ENCODE measurements at places on chromosomes 4 and X.

DNA sequence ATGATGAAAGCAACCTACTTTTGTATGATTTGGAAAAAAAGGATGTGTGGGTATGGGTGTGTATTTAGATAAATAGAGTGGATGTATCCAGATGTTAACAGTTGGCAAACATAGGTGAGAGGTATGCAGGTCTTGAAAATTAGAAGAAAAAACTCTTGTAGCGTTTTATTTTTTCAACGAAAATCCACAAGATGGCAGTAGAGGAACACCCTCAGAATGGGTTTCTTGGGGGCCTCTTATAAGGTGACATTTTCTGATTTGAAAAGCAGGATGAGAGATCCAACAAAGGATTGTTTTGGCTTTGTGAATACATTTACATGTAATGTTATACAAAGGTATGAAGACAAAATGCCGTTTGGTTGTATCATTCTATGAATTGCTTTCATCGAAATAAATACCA, 68.3 kb downstream of the FMR1NB start:
- DNase-seq, result peak; percentile 13

DNA sequence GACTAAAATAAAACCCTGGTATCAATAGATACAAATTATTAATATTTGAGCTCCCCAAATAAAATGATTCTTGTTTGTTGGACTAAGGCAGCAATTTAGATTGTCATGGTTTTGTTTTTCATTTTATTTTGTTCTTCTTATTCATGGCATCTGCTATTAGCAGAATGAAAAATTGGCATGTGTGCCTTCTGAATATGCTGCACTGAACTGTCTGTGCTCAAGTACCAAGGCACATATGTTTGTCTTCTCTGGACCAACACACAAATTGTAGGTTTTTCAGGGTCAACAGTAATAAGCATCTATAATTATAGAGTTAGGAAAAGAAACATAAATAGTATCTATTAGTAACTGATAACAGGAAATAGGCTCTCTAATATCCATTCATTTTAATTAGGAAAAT, 121.1 kb downstream of the BANK1 start:
- no peak for DNase-seq

DNA sequence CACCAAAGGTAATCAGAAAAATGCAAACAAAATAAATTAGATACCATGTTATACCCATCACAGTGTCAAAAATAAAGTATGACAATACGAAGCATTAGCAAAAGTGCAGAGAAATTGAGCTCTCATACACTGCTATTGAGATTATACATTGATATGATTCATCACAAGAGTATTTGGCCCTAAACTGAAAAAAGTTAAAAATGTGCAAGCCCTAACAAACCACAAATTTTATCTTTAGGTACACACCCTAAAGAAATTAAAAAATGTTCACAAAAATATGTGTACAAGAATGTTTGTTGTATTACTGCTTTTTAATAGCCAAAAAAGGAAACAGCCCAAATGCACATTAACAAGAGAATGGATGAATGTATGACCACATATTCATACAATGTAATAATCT, 137.9 kb upstream of the MAGEA10 start:
- no peak for DNase-seq

- DNase-seq, result no peak
Observed at GRCh38 chr4:176189891-176190795, 5.2 kb downstream of the SPATA4 start.

- no peak for DNase-seq
Observed at GRCh38 chr4:140944199-140944515, 188.0 kb upstream of the TBC1D9 start.

DNA sequence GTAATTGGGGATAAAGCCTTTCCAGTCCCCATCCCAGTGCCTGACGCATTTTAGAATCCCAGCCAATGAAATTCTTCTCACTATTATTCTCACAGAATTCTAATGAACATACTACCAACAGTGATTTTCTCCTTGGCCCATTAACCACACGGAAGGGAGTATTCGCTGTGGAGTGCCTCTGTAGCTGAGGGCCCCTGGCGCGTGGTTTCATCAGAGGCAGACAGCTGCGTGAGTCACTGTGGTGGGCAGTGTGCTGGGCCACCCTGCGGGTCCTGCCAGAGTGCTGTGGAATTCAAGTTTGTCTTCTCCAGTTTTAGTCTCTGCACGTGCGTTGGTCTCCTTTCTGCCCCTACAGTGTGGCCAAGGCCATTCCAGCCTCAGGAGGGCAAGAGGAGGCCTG, 335.4 kb upstream of the FAT1 start:
- DNase-seq, result no peak

DNA sequence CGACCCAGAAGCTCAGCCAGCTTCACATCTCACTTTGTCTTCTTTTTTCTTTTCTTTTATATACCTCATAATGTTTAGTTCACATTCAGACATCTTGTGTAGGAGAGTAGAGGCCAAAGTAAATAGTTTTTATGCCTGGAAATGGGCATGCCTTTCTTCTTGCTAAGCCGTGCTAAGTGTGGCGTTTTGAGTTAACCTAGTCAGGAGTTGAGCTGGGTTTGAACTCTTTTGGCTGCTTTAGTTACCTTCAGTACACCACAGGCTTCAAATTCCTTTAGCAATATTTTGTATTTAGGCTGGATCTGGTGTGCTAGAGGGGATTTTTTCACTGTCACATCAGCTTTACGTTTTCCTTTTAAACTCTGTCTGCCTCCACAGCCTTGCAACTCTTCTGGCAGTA, 300.8 kb downstream of the ZNF674 start:
- no peak for DNase-seq

DNA sequence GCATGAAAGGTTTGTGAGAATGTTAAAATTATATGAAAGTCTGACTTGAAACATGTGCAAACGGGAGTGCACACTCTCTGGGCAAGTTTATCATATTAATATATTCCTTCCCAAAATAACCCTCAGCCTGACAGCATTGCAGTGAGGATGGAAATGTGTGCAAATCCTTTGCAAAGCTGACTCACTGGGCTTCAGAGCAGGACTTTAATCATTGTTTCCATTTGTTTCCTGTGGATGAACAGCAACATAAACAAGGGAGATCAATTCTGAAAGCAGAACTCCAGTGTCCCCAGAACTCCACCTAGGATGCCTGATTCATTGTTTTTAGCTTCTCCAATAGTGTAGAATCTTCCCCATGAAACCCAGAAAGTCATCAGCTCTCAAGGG, 32.9 kb downstream of the SLC2A9 start:
- peak; percentile 11 for DNase-seq

DNA sequence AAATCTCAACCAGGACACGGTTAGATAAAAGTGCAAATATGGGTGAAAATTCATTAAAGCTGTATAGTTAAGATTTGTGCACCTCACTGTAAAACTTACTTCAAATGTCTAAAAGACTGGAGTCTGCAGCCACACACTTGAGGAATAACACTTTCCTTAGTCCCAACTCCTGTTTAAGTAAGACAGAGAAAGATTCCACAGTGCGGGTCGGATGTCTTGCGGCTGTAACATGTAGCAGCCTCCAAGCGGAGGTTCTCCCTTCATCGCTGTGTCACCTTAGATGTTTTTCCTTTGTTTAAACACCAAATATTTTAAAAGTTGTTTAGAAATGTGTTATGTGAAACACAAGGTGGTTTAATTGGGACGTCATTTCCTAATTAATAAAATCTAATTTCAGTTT, 905 bp upstream of the MAEA start:
- no peak for DNase-seq

DNA sequence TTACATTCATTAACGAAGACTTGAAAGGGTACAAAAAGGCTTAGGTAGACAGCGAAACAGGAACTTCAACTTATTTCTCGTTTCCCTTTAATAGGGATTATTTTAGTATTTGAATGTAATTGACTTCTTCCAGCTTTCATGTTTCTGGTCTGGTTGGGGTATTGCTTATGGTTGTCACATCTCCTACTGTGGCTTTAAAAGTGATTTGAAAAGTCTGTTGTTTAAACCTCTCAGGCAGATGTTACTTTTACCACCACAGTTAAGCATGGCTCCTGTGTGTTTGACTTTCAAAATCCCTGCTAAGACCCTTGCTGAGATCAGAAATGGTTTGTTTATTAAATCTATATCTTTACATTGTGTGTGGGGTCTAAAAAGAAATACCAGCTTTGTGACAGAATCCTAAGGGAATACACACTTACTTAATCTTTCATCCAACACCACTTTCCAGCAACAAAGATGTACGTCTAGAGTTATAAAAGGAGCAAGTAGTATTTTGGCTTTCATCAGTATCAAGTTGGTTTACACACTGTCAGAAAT, 661.2 kb downstream of the FAT4 start:
- DNase-seq, result no peak

GRCh38 chr4:181261279-181261678, 981.9 kb upstream of the TENM3 start:
- no peak for DNase-seq

Measured in stromal cell of bone marrow (primary cell).